ENCODE measurements at places on chromosomes 6 and 20.

GRCh38 chr6:5335020-5335419 is 73.7 kb downstream of the FARS2 start:
- no peak for DNase-seq

GRCh38 chr6:135651964-135652755 is 154.6 kb upstream of the AHI1 start:
- DNase-seq: no peak

- peak; percentile 34 for DNase-seq
Measured at GRCh38 chr6:11425431-11425871, 112.1 kb upstream of the TMEM170B start.

DNA sequence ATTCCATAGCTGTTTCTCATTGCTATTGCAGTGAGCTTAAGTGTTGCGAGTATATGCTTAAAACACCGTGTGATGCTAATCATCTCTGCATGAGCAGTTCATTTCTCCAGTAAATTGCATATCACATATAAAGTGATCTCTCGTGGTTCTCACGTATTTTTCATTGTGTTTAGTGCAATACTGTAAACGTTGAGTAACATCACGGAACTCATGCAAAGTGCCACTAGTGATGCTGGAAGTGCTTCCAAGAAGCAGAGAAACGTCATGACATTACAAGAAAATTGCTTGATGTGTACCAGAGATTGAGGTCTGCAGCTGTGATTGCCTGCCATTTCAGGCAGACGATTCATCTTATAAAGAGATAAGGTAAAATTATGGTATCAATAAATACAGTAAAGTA is 830.4 kb downstream of the GRIK2 start:
- DNase-seq: no peak

- no peak for DNase-seq
Measured at GRCh38 chr6:164195942-164196281, 781.4 kb downstream of the QKI start.

GRCh38 chr20:61352346-61353260 is 100.5 kb downstream of the CDH4 start:
- DNase-seq: no peak

- no peak for DNase-seq
Measured at GRCh38 chr20:20939006-20939405, 167.2 kb downstream of the LINC00237 start.

DNA sequence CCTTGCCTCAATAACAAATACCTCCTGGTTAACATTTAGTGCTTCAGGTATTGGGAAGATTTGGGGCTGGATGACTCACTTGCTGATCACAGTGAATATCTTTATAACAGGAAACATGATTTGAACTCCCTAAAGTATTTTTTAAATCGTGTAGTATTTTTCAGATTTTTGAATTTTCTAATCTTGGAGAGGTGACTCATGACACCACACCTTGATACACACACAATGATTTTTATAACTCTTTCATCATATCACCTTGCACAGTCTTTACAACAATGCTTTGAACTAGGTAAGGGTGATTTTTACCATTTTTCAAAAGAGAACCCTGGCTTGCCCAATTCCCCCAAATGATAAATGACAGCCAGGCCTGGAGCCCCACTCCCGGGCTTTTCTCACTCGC is 273.5 kb downstream of the UST start:
- no peak for DNase-seq

- DNase-seq: no peak
Measured at GRCh38 chr20:57442158-57442887, 51.1 kb downstream of the RBM38 start.

GRCh38 chr6:150118627-150119026 is 24.2 kb upstream of the PPP1R14C start:
- no peak for DNase-seq

DNA sequence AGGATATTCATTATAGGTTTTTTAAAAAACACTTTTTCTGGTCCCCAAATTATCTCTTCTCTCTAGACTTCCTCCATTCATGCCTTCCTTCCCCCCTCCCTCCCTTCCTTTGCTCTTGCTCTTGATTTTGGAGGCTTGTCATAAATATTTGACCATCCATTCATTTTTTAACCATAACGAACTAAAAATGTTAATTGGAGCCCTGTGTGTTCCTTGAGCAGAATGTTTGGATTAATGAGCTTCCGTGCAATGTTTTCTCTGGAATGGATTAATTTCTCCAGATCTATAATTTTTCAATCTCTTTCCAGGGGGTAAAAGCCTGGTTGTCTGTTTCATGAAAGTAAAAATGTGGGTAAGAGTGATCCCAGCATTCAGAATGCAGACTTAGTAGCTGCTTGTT is 155.5 kb downstream of the ESR1 start:
- peak; percentile 17 for DNase-seq

DNA sequence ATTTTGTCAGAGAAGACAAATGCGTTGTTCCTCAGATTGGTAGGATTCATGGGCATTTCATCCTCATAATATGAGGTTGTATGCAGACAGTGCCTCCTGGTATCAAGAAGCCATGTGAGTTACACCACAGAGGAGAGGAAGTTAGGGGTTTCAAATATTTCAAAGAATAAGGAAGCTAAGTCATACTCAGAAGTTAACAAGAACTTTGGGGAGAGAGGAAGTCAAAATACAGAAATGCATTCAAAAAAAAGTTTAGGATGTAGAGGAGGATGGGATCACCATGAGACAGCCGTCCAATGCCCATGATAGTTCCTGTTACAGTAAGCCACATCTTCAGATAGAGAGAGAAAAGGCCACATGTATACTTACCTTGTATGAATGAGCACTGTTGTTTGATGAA is 22.3 kb downstream of the HLA-DOB start:
- no peak for DNase-seq

GRCh38 chr6:131744432-131745287 is 33.8 kb upstream of the CTAGE9 start:
- DNase-seq: no peak

- no peak for DNase-seq
Measured at GRCh38 chr20:31568773-31569162, 36.3 kb upstream of the ID1 start.

DNA sequence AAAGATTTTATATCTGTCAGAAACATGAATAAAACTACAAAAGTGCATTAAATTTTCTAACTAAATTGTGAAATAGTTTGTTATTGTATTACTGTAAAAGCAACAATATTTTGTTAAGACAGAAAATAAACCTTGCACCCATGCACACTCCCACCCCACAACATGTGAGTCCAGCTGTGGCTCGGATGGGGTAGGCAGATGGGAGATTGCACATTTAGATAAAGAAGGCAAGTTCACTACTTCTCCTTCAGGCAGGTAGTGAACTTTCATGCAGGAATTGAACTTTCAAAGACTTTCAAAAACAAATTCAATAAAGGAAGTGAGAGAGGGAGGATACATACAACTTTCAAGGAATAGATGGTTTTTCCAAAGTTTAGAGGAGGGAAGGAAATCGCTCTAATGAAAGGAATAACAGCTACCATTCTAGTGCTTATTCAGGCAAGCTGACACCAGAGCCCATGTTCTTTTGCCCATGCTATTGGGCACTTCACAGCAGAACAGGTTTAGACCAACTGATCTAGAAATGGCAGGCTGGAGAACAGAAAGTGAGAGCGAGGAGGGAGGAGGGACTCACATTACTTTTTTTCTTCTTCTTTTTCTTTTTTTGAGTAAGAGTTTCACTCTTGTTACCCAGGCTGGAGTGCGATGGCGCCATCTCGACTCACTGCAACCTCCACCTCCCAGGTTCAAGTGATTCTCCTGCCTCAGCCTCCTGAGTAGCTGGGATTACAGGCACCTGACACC is 28.5 kb downstream of the SF3B5 start:
- DNase-seq: no peak

DNA sequence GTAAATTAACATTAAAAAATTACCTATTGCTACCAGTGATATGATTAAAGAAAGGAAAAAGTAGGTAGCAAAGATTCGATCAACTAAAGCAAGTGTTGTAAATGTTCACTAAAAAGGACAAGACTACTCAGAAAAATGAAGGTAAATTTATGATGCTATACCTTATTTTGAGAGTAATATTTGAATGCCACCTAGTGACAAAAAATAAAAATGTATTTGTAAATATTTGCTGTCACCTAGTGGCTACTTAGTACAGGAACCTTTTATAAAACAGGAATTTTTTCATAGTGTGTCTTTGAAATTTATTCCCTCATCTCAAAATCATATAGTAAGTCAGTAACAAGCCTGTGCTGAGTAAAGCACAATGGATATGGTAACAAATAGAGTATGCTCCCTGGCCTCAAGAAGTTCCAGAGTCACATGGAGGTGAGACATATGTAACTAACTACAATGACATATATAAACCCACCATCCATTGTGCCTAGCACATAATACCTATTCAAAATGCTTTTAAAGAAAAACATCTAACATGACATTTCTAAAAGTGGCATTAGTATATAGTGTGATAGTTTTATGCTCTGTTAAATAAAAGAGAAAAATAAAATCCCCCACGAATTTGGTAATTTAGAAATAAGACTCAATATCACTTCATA is 193.1 kb upstream of the SIM1 start:
- DNase-seq: peak; percentile 25

- DNase-seq: no peak
Measured at GRCh38 chr6:36999061-36999750, 6.2 kb upstream of the FGD2 start.

DNA sequence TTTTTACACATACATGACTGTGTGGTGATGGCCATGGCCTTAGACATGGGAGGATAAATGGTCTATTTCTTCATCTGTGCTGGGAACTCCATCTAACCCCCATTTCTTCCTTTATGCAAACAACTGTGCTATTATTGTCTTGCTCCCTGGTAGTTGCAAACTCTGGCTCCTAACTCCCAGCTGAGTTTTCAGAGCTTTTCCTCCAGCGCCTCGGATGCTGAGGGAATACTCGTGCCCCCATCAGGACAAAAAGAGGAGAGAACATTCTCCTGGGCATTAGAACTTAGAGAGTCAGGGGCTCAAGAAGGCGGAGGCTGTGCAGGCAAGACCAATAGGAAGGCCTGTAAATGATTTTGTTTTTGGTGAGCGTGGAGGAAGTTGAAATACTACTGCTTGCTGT is 2.1 kb downstream of the DAAM2 start:
- no peak for DNase-seq

DNA sequence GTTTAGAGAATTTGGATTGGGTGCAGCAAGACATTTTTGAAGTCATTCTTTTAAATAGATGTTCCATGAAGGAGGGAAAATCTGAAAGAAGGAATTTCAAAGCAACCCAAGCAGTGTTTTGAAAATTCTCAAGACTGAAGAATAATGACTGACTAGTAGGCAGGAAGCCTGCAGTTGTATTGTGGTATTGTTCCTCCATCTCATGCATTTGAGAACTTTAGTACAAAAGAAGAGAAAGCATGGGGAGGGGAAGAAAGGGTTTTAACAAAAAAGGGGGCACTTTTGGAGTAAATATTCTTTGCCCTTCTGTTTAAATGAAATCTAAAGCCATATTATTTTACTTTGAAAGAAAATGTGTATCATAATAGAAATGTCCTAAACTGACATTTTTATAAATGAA is 6.6 kb downstream of the NCOA3 start:
- no peak for DNase-seq

GRCh38 chr20:58618351-58619076 is 32.6 kb upstream of the STX16 start:
- DNase-seq: no peak

DNA sequence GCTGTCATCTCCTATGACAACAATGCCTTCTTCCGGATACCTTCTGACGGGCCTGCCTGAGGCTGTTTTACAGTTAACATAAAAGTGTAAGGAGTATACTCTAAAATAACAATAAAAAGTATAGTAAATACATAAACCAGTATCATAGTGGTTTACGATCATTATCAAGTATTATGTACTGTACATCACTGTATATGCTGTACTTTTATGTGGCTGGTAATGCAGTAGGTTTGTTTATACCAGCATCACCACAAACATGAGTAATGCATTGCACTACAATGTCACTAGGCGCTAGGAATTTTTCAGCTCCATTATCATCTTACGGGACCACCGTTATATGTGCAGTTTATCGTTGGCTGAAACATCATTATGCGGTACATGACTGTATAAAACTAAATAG is 76.5 kb downstream of the VEGFA start:
- peak; percentile 52 for DNase-seq

DNA sequence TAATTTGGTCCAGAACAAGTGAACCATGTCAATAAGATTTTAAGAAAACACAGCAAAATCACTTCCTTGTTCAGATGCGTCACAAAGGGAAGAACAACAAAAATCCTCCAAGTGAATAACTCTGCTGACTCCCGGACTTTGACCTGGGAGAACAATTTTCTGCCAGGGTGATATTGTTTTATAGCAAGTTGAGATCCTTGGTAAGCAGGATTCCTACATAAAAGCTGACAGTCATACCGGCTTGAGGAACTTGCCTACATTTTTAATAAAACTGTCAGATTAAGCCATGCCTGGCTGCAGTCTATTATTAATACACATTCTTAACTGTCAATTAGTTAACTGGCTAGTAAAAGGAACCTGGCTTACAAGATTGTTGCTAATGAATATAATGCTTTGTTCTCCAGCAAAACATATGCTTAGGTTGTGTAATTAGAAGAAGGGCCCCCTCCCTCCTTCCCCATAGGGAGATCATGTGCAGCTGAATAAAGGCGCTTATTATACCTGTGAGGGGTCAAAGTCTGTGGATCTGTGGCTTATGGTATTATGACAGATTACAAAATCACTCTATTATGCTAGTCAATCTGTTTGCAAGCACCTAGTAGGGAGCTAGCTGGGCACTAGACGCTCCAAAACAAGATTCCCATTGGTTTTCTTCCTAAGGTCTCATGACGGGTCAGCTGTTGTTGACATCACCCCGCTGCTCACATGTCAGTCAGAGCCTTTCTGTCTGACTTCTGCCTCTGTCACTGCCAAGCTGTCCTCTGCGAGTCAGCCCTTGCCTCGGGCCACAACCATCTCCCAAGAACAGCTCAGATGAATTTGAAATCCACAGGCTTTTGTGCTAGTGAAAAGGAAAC is 44.6 kb upstream of the SEC63 start:
- DNase-seq: peak; percentile 36
